ENCODE measurements at places on chromosomes 12 and 14.

- DNase-seq: no peak
These were observed 189.7 kb downstream of the FSCB start for GRCh38 chr14:44317441-44317746.

DNA sequence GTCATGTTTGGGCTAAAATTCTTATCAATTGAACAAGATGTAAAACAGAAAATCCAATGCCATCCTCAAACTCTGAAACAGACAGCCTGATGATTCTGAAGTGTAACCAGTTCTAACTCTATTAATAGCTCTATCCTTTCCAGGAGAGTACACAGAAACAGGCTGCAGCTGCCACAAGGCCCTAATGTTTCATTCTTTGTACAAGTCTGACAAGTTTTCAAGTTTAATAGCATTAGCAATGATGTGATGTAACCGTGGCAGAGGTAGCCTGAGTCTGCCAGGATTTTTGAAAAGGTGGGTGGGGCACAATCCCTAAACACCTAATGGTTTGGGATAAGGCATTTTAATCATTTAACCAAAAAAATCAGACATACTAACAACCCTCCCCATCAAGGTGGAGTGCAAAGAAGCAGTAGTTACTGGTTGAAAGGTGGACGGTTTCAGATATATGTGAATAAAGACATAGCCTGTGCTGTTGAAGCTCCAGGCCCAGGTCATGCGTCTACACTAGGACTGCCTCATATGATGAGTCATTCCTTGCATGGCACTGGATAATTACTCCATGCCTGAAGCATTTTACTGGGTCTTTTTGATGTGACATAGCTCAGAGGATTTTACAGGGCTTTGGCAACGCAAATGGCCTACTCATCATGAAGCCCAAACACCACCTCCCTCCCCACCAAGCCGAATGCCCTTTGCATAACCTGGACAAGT is 145.1 kb upstream of the GRIP1 start:
- no peak for DNase-seq

DNA sequence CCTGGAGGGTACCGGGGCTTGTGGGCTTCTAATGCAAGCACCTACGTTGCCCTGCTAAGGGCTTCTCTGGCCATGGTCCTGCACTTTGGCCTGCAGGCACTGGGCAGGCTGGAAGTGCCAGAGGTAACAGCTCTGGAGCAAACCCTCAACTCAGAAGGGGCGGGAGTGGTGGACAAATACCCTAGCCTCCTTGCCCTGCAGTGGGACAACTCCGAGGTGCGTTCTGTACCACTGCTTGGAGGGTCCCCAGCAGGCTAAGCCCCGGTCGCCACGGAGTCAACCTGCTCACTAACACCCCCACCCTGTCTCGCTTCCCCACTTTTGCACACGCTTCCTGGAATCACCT is 20.4 kb upstream of the BEGAIN start:
- DNase-seq: no peak

- DNase-seq: no peak
These were observed 13.5 kb upstream of the METTL17 start for GRCh38 chr14:20976291-20976690.

All from AG10803 (cell line).